ENCODE measurements at places on chromosomes 3 and 15.

GRCh38 chr15:84834969-84835368 lies 17.8 kb downstream of the ALPK3 start:
- DNase-seq = no peak

DNA sequence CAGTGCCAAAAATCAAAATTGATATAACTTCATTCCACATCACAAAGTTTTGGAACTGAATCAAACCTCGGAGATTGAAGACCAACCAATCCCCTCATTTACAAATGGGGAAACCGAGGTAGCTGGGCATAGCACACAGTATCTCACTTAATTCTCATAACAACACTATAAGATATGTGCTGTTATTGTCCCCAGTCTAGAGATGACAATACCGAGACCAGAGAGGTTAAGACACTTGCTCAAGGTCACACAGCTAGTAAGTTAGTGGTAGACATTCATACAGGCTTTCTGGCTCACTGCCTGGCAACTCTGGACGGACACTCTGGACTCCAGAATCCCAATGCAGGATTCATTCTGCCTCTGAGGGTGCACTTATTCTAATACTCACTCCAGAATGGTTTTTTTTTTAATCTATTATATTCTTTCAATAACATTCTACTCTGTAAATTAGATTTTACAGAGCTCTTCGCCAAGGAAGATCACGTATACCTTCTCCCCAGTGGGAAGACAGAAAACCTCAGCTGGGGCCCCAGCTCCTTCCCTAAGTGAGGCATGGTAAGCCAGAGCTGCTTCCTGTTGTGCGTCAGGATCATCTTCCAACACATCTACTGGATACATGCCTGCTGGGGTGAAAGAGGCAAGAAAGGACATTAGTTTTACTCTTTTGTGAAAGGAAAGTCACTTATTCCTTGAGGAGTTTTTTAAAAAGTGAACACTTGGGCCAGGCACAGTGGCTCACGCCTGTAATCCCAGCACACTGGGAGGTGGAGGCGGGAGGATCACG lies 128.4 kb upstream of the IGF1R start:
- no peak for DNase-seq

- DNase-seq = no peak
These were observed 984 bp downstream of the PLSCR4 start for GRCh38 chr3:146249921-146250320.

DNA sequence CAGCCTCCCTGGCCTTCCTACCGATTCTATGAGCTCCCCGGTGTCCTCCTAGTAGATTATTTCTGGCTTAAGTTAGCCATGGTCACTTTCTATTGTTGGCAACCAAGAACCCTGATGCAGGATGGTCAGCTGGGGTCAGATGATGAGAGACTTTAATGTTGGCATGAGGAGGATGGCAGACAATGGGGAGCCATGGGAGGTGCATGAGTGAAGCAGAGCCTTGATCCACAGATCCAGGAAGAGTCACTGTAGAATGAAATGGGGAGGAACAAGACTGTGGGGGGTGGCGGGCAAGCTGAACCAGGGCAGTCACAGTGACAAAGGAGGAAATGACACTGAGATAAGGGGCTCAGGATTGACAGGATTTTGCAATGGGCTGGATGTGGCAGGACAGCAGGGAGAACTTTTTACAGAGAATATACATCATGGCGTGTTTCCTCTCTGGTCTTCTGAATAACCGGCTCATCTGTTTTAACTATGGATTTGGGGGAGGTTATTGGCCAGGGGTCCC lies 60.9 kb downstream of the RPLP1 start:
- peak; percentile 70 for DNase-seq

GRCh38 chr15:41853831-41854230 lies 15.2 kb downstream of the PLA2G4B start:
- DNase-seq = no peak

- peak; percentile 48 for DNase-seq
These were observed 163.4 kb downstream of the KLF13 start for GRCh38 chr15:31489801-31490646.

DNA sequence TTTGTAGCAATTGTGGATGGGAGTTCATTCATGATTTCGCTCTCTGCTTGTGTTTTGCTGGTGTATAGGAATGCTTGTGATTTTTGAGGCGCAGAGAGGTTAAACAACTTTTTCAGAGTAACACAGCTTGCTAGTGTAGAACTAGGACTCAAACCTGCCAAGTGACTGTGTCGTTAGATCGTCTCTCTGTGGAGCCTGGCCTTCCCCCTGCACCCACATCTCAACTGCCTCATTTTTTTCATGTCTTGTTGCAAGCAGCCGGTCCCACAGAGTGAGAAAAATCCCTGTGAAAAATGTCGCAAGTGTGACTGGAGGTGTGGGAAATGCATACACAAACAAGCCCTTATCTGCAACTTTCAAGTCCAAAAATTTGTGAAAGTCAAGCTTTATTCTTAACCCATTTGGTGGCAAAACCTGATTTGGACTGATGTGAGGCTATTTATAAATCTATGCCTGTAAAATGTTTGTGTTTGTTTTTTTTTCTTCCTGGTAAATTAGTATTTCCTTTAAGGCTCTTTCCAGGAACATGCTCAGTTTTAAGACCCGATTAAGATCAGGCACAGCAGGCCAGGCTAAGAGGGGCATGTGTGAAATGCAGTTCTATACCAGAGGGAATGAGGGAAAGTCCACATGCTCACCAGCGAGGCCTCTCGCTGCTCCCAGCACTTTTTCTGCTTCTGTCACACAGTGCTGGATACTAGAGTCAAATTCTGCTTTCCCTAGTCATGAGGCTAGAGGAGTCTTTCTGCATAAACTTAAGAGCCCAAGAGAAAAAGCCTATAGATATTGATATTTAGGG lies 25.8 kb downstream of the ST6GAL1 start:
- no peak for DNase-seq

DNA sequence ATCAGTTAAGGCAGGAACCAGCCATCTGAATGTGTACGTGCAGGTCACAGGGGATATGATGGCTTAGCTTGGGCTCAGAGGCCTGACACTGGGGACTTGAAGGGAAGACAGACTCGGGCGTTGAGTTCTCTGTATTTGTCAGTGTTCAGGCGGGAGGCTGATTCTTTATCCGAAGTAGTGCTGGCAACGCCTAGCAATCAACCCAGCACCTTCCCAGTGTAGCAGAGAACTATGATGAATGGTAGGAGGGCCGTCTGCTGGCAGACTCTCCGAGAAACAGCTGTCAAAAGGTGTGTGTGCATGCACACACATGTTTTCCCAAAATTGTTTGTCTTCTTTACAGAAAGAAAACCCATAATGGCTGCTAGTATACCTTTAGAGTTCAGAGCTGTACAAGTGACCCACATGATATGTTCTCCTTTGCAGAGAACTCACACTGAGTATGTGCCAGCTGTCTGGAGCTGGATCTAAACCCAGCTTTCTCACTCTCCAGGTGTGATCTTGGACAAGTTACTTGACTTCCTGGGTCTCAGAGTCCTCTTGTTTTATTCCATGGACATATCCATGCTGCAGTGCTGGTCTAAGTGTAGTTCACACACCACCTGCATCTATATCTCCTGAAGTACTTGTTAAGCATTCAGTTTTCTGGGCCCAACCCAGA lies 74.5 kb upstream of the LARS2 start:
- no peak for DNase-seq

DNA sequence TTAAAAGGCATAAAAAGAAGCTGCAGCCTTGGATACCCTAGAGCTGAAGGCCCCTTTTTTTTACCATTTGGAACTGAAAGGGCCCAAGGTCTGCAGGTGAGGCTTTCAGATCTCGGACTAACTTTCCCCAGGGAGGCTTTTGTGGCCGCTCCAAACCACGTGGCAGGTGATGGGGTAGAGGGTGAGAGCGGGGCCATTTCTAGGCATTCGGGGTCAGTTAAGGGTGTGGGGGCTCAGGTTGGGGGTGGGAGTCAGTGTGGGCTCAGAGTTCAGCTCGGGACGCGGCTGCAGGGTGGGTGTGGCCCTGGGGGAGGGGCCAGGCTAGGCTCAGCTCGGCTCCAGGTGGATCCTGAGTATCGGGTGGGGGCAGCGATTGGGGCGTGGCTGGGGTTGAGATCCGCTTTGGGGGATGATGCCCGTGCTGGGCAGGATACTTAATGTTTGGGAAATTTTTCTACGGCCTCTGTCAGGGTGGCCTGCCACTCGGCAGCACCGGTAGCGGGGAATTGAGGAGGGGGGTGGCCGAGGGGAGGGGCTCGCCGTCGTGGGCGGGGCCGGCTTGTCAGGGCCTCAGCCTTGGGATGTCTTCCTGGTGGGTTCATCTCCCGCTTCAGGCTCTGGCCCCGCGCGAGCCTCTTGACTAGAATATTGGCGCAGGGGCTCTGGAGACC lies 2.5 kb downstream of the KLF13 start:
- no peak for DNase-seq

GRCh38 chr3:63405882-63406281 lies 127.8 kb downstream of the SYNPR start:
- DNase-seq = no peak

DNA sequence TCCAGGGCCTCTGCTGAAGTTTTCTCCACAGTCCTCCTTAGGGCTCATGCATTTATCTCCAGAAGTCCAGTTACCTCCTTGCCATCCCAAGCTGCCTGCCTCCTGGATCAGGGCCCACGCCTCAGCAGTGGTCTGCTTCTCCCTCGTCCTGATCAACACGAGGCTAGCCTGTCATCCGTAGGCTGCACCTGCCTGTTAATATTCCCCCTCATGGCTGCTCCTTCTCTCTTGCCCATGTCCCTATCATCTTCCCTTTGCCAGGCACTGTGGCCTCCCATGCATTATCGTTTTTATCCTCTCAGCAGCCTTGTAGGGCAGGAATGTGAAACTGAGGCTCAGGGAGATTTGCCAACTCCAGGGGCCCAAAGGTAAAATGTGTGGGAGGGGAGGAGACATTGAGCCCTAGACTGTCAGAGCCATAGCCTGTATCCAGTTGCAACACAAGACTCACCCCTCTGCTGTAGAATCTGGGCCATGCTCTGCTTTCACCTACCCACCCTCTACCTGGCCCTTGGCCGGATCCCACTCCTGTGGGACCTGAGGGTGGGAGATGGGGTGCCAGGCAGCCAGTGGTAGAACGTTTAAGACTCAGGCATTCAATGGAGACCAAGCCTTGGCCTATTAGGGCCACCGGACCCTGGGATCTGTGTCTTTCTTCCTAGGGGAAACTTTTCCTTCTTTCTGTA lies 4.6 kb downstream of the GRM2 start:
- no peak for DNase-seq

- DNase-seq = no peak
These were observed 1023.2 kb downstream of the TBL1XR1 start for GRCh38 chr3:176174060-176174459.

DNA sequence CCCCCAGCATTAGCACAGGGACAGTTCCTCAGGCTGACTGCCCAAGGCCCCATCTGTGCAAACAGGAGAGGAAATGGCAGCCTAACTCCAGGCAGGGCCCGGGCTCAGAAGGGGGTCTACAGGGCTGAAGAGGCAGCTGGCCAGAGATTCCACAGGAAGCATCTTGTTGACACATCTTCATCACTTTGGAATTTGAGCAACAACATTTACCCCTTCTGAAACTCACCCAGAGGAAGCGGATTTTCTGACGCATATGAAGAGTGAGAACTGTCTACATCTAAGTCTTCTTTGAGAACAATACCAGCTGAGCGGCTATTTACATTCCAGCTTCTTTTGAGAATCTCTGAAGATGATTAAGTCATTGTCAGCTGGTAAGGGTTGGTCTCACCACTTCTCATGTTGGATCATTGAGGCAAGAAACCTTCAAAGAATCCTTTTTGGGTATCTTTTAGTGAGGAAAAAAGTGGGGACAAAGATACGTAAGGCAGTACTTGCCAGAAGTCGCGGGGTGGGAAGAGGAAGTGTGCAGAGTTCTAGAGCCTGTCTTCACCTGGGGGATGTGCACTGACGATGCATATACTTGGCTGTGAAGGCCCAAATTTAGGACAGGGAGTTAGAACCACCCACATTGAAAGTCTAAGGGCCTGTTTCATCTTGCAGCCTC lies 25.4 kb upstream of the SRP14 start:
- DNase-seq = peak; percentile 71

DNA sequence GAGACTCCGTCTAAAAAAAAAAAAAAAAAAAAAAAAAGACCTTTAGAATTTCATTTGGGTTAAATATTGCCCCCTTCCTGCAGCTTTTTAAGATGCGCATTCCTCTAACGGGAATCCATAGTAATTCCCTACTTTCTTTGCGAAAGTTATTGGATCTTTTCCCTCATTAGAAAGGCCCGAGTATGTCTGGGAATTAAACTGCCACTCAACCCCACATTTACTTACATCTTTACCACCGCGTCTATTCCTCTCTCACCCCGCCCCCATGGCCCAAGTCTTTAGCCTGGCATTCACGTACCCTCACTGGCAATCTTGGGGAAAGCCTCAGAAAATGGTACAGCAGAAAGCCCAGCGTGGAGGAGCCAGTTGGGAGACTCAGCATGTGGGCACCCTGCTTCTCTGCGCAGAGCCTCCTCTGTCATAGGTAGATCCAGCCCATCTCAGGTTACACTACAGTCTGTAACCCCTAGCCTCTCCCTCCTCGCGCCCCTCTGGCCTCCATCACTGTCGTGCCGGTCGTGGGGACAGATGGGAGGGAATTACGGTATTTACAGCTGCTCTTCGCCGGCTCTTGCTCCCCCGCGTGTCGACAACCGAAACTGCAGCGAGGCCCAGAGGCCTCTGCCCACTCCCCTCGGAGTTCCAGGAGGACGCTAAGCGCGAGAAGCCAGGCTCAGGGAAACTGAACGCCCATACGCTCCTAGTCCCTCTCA lies 6.4 kb upstream of the ANKDD1A start:
- DNase-seq = peak; percentile 53

GRCh38 chr15:83930392-83931212 lies 276.7 kb downstream of the ADAMTSL3 start:
- DNase-seq = no peak

- DNase-seq = no peak
These were observed 29.1 kb downstream of the HDAC11 start for GRCh38 chr3:13509059-13509815.

DNA sequence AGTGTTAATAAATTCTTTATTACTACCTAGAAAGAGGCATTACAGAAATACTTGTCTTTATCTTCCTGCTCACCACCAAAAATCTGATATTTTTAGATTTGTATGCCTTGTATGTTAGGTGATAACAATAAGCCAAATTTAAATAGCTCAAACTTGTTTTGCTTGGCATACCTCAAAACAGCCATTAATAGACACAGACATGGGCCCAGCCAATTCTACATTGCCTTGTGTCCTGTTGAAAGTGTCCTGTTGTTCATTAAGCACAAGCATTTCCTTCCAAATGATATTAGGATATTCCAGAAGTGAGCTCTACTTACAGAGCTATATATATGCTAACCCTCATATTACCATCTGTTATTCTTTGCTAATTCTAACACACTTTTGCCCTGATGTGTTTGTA lies 438.6 kb upstream of the ZNF385D start:
- no peak for DNase-seq

- no peak for DNase-seq
These were observed 15.3 kb upstream of the PTPN23 start for GRCh38 chr3:47365213-47366153.
